ENCODE measurements at places on chromosomes 2 and 18.
A peak's percentile ranks its signal among the peaks of the same experiment; 100 is the strongest.

GRCh38 chr18:2139691-2140090 is 431.6 kb downstream of the METTL4 start:
- H3K4me3 ChIP-seq = no peak overlapping the region
- no peaks in the 10 kb centered on the region for H3K27me3 ChIP-seq
- no peak for DNase-seq
- H3K36me3 ChIP-seq = no peaks in the 10 kb centered on the region
- H3K27ac ChIP-seq = no peak overlapping the region

- no peak for DNase-seq
- no peaks in the 10 kb centered on the region for H3K4me1 ChIP-seq
- no peaks in the 10 kb centered on the region for H3K27me3 ChIP-seq
- H3K27ac ChIP-seq = no peak overlapping the region
These were observed 34.2 kb upstream of the NCOA1 start for GRCh38 chr2:24456599-24457556.

DNA sequence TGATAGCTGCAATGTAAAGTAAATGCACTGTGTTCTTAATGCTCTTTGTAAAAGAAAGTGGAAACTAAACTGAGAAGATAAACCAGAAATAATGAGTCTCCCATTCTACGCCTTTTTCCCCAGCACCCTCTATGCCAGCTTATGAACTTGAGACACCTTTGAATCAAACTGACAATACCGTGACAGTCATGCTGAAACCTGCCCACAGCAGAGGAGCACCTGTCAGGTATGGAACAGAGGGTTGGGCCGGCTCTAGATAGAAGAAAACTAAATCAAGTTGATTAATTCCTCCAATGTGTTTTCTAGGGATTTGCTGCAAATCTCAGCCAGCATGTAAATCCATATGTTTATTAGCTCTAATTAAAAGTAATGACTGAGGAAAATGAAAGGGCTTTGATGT is 520.6 kb upstream of the RAB12 start:
- no peak for DNase-seq
- peaks cover 1% of the 10 kb centered on the region for H3K4me1 ChIP-seq
- no peaks in the 10 kb centered on the region for H3K36me3 ChIP-seq
- H3K27me3 ChIP-seq = no peaks in the 10 kb centered on the region

DNA sequence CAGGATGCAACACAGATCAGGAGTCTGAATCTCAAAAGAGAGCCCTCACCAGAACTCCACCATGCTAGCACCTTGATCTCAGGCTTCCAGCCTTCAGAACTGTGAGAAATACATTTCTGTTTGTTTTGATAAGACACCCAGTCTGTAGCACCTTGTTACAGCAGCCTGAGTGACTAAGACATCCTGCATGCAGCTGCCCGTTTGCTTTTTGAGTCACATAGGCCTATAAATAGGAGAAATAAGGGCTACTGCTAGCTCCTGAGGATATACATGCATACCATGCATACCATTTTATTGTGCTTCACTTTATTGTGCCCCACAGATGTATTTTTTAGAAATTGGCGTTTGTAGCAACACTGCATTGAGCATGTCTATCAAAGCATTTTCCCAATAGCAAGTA is 337.8 kb downstream of the CDH2 start:
- no peaks in the 10 kb centered on the region for H3K36me3 ChIP-seq
- no peaks in the 10 kb centered on the region for H3K4me1 ChIP-seq
- H3K27ac ChIP-seq = no peak overlapping the region
- no peak overlapping the region for H3K4me3 ChIP-seq

DNA sequence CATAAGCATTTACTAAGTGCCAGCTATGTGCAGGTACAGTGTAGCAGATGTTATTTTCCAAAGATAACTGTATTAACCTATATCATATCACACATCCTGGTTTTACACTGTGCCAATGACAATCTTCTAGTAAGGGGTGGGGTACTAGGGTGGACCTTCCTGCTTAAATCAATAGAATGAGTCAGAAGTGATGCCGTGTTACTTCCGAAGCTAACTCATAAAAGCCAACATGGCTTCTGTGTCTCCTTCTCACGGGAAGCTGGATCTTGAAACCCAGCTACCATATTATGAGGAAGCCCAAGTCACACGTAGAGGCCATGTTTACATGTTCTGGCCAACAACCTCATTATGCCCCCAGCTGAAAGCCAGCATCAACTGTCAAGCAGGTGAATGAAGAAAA is 59.1 kb downstream of the MRPL33 start:
- no peaks in the 10 kb centered on the region for H3K36me3 ChIP-seq
- no peak overlapping the region for H3K4me3 ChIP-seq
- H3K27me3 ChIP-seq = no peaks in the 10 kb centered on the region
- no peak overlapping the region for H3K27ac ChIP-seq
- no peaks in the 10 kb centered on the region for H3K4me1 ChIP-seq
- DNase-seq = no peak

- no peaks in the 10 kb centered on the region for H3K27me3 ChIP-seq
- H3K36me3 ChIP-seq = no peaks in the 10 kb centered on the region
- H3K27ac ChIP-seq = no peak overlapping the region
- DNase-seq = no peak
- H3K4me1 ChIP-seq = no peaks in the 10 kb centered on the region
- no peak overlapping the region for H3K4me3 ChIP-seq
These were observed 56.4 kb upstream of the CYTIP start for GRCh38 chr2:157500334-157500733.

DNA sequence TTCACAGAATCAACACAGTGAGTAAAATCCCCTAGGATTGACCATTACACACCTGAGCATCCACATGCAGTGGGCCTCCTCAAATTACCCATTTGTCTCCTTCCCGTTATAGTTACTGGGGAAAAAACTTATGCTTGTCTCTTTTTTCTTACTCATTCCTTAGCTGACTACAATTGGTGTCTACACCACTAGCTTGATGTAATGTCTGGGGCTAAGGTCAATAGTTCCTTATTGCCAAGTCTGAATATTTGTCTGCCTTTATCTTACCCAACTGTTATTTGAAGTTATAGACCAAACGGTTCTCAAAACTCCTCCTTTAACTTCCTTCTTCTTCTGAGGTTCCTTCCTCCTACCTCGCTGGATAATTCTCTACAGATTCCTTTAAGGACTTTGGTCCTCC is 41.9 kb upstream of the TMEM17 start:
- H3K36me3 ChIP-seq = no peaks in the 10 kb centered on the region
- no peak for DNase-seq
- no peaks in the 10 kb centered on the region for H3K4me1 ChIP-seq
- H3K4me3 ChIP-seq = no peak overlapping the region
- H3K27ac ChIP-seq = no peak overlapping the region

DNA sequence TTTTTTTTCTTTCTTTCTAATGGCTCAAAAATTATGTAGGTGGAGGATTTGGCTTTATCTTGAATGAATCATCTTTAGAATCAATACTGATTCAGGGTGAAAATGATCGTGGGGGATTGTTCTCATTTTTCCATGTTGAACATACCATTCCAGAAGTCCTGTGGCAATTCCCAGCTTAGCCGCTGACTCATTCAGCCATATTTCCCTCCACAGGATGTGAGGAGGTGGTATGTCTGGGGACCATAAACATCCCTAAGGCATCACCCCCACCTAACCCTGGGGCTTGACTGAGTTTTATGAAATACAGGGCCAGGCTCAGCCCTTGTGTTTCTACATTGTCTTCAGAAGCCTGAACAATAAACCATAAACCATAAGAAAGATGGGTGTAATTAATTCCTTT is 92.7 kb upstream of the FN1 start:
- DNase-seq = no peak
- no peaks in the 10 kb centered on the region for H3K4me1 ChIP-seq
- no peaks in the 10 kb centered on the region for H3K27me3 ChIP-seq
- no peak overlapping the region for H3K27ac ChIP-seq

- DNase-seq = no peak
- 0 out of 2 replicates have a peak, but pooled peaks cover 3% of the 10 kb centered on the region for H3K27me3 ChIP-seq
- no peaks in the 10 kb centered on the region for H3K4me1 ChIP-seq
- H3K27ac ChIP-seq = no peak overlapping the region
These were observed 52.3 kb downstream of the RAB27B start for GRCh38 chr18:54880395-54881105.

GRCh38 chr2:205509655-205510054 is 172.6 kb upstream of the NRP2 start:
- H3K27ac ChIP-seq = no peak overlapping the region
- no peak overlapping the region for H3K4me3 ChIP-seq
- H3K36me3 ChIP-seq = no peaks in the 10 kb centered on the region

DNA sequence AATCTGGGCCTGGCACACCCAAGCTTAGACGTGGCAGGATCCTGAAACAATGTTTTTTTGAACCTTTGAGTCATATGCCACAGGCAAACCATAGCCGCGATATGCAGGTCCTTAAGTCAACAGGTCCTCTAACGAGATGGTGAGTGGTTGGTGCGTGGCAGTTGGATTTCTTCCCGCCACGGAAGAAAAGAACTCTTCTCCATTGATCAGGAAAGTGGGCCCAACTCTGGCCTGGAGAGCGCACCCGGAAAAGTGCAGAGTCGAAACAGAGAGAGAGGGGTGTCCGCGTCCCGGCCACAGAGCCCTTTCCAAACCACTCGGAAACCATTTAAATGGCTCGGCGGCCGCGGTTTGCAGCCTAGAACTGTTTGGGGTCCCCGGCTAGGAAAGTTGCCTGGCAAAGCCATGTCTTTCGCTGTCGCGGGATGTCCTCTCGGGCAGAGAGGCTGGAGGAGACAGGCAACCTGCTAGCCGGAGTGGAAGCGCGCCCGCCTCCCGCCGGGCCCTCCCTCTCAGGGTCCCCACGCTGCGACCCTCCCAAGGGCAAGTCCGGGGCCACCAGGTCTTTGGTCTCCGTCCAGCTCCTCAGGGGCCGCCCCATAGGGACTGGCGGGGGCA is 777 bp downstream of the GALNT3 start:
- H3K27me3 ChIP-seq = no peaks in the 10 kb centered on the region
- DNase-seq = peak; percentile 58
- H3K4me3 ChIP-seq = peak overlapping the region; percentile 75
- peaks cover 4% of the 10 kb centered on the region for H3K36me3 ChIP-seq

GRCh38 chr18:46152436-46152807 is 48.2 kb downstream of the HAUS1 start:
- peaks cover 10% of the 10 kb centered on the region for H3K4me1 ChIP-seq
- no peak for DNase-seq
- H3K36me3 ChIP-seq = no peaks in the 10 kb centered on the region
- no peak overlapping the region for H3K4me3 ChIP-seq
- no peaks in the 10 kb centered on the region for H3K27me3 ChIP-seq

- no peak overlapping the region for H3K4me3 ChIP-seq
- DNase-seq = no peak
- H3K4me1 ChIP-seq = no peaks in the 10 kb centered on the region
- H3K27me3 ChIP-seq = no peaks in the 10 kb centered on the region
These were observed 168.1 kb downstream of the TRIB2 start for GRCh38 chr2:12884713-12885282.

GRCh38 chr18:79070486-79070885 is 1.3 kb downstream of the ATP9B start:
- peak overlapping the region; percentile 83 for H3K4me3 ChIP-seq
- DNase-seq = no peak
- H3K27me3 ChIP-seq = peaks cover 7% of the 10 kb centered on the region
- H3K27ac ChIP-seq = no peak overlapping the region
- no peaks in the 10 kb centered on the region for H3K4me1 ChIP-seq

GRCh38 chr2:18297534-18298058 is 262.9 kb downstream of the RDH14 start:
- no peak for DNase-seq
- H3K27me3 ChIP-seq = no peaks in the 10 kb centered on the region
- no peak overlapping the region for H3K27ac ChIP-seq
- no peak overlapping the region for H3K4me3 ChIP-seq
- H3K4me1 ChIP-seq = no peaks in the 10 kb centered on the region
- no peaks in the 10 kb centered on the region for H3K36me3 ChIP-seq

DNA sequence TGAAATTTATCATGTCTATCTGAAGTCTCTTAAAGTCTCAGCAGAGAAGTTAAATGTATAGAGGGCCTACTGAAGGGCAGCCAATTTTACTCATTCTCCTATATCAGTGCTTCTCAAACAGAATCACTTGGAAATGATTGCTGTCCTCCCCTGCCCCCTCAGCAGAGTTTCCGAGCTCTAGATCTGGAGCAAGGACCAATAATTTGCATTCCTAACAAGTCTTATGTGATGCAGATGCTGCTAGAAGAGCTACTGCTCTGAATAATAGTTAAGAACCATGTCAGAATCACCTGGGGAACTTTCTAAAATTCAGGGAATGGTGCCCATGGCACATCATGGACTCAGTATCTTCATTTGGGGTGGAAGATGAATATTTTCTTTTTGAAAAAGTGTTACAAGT is 105.6 kb upstream of the EPHA4 start:
- H3K4me3 ChIP-seq = peak overlapping the region; percentile 17
- DNase-seq = no peak
- H3K27ac ChIP-seq = no peak overlapping the region
- H3K36me3 ChIP-seq = no peaks in the 10 kb centered on the region
- no peaks in the 10 kb centered on the region for H3K4me1 ChIP-seq

All from H1 (cell line).